Activated naive CD4-positive, alpha-beta T cell treated with anti-CD3 and anti-CD28 coated beads, Interleukin-2, amount 50 U/mL, for 72 hours (primary cell): ENCODE measurements at places on chromosomes 6 and 20.

- no peak for DNase-seq
Observed at GRCh38 chr6:151341476-151342195, 49.7 kb downstream of the ZBTB2 start.

DNA sequence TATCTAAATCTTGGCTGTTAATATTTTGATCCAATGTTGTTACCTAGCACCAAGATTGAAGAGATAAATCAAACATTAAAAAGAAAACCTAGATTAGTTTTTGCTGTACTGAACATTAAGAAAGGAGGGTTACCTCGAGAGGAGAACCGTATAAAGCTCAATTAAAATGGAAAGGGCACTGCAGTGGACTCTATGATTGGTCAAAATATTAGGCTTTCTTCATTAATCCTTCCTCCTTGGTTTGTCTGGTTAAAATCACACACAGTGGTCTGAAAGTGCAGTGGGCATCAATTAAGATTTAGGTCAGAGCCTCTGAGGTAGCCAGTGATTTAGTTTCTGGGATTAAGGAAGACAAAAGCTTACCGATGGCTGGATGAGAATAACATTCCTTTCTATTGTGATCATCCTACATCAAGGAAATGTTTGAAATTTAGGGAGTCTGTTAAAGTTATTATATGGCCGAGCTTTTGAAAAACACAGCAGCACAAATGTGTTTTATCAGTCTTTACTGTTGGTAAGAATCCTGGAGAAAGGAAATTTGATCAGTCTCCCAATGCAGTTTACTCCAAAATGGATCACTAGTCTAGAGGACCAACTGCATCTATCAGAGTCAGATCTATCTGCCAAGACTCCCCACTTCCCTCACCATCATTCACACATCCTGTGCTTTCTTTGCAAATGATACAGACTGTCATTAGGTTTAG lies 134.6 kb upstream of the NEDD9 start:
- no peak for DNase-seq

DNA sequence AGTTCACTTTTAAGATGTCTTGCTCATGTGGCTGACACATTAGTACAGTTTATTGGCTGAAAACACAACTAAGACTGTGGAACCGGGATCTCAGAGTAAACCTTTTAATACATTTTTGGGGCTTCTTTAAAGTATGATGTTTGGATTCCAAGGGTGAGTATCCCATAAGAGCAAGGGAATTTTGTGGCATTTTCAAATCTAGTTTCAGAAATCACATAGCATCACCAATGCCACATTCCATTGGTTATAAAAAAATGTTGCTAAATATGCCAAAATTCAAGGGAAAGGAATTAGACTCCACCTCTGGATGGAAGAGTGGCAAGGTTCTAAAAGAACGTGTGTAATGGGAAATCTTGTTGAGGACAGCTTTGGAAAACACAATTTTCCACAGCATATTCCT lies 338.6 kb downstream of the COL12A1 start:
- no peak for DNase-seq

DNA sequence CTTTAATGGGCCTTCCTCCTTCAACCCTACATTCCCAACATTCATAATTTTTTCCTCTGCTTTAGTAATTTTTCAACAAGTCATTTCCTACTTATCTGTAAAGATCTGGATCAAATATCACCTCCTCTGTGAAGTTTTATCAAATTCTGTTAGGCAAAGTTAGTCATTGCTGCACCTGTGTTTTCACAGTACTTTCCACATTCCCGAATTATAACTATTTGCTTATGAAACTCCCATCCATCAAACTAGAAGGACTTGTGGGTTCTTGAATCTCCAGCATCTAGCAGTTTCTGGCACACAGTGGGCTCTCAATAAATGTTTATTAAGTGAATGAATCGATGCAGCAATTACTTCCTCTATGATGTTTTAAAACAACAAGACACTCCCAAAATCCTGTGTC lies 257.6 kb downstream of the HDGFL1 start:
- no peak for DNase-seq

- no peak for DNase-seq
Observed at GRCh38 chr6:46513533-46513932, 22.3 kb upstream of the RCAN2 start.

GRCh38 chr6:159981403-159982245 lies 12.7 kb downstream of the IGF2R start:
- no peak for DNase-seq
